ENCODE measurements at places on chromosomes 1 and 21.

DNA sequence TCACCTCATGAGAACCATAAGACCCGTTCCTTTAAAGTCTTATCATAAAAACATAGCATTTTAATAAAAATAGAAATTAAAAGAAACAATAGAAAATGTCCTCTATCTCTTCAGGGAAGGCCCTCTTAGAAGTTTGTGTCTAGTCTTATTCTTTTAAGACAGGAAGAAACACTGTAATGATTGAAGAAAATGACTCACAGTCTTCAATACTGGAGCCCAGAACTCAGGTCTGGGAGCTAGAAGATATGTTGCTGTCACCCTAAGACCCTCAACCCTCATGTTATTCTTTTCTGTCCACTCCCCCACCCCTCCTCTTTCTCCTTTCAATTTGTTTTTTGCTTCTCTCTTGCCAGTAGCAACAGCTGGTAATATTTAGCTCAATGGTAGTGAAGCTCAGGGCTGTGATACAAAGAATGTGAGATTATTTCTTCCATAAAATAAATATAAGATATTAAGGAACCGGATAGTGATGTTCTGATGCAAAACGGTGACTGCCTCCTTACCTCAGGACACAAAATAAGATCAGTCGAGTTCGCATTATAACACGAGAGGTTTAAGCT is 12.0 kb downstream of the DUSP10 start:
- no peak for DNase-seq

- DNase-seq, result no peak
Observed at GRCh38 chr1:68473060-68473459, 23.3 kb upstream of the RPE65 start.

GRCh38 chr1:90573736-90574135 is 143.4 kb downstream of the BARHL2 start:
- no peak for DNase-seq

GRCh38 chr1:161787355-161787754 is 21.2 kb downstream of the ATF6 start:
- DNase-seq, result no peak

GRCh38 chr21:45305836-45306235 is 18.1 kb upstream of the POFUT2 start:
- no peak for DNase-seq

DNA sequence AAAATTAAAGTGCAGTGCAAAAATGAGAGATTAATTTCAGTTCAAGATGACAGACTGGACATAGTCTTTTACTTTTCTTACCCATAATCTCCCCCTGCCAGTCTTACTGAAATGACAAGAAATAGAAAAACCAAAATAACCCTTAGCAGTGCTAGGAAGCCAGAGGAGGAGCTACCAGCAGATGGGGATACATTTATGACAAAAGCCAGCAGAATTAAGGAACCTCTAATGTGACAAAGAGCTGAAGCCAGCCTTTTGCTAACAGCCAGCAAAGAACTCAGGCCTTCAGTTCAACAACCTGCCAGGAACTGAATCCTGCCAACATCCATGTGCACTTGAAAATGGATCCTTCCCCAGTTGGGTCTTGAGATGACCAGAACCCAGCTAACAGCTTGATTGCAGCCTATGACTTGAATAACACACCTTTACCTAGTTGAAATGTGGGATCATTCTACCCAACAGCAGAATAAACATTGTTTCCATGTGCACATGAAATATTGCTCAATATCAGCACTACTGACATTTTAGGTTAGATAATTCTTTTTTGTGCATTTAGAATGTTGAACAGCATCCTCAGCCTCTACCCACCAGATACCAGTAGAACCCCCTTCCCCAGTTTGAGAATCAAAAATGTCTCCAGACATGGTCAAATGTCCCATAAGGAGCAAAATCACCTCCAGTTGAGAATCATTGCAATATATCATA is 7.9 kb upstream of the TRAF5 start:
- no peak for DNase-seq

GRCh38 chr1:179709841-179710329 is 33.2 kb upstream of the FAM163A start:
- DNase-seq, result peak; percentile 50

DNA sequence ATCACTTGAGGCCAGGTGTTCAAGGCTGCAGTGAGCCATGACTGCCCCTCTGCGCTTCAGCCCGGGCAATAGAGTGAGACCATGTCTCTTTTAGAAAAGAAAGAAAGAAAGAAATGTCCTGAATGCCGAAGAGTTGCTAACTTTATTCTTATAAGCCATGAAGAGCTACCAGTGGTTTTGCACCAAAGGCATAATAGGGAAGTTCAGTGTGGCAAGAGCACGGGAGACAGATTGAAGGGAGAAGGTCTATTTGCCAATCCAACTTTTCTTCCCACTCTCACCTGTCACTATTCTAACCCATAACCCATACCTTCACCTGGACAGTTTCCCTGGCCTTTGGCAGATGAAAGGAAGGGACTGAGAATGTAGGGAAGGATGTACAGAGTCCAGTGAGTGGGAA is 4.4 kb upstream of the PEA15 start:
- no peak for DNase-seq

DNA sequence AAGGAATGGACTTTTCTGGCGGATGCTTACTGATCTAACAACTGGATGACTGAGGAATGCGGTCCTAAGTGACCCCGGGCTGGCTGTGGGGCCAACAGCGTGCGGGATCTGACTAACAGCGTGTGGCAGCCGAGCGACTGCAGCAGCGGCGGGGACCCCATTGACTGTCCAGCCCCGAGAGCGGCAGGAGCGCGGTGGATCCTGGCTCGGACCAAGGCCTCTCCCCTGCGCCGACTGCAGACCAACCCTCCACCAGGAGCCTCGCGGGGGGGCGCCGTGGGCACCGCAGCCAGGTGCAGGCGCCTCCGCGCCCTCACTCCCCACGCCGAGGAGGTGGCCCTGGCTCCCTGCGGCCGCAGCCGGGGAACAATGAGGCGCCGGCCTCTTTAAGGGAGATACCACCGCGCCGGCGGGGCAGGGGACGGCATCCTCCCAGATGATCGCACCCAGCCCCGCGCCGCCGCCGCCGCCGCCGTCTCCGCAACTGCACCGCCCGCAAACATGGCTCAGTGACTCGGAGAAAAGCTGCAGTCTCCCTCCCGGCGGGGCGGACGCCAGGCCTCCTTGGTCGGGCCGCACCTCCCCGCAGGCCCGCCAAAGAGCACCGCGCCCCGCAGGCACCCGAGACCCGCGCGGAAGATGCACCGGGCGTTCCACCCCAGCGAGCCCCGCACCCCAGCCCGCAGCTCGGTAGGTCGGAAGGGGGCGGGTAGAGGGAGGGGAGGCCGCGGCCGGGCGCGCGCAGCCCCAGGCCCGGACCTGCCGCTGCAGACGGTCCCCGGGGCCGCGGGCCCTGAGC is 694 bp upstream of the PDIK1L start:
- peak; percentile 81 for DNase-seq

GRCh38 chr1:241632987-241633386 is 7.2 kb downstream of the CHML start:
- no peak for DNase-seq

DNA sequence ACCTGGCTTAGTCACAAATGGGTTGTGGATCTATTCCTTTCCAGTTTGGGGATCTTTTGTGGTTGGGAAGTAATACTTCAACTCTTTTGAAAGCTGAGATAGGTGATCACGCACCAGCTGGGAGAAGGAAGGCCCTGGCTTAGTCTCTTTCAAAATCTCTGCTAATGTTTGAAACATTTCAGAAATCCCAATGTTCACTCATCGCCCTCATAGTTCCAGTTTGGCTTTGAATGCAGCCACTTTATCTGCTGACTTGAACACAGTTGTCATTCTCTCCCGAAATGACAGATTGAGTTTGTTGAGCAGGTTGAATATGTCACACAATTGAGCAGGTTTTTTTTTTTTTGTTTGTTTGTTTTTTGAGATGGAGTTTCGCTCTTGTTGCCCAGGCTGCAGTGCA is 24.6 kb downstream of the RASAL2 start:
- no peak for DNase-seq

- no peak for DNase-seq
Observed at GRCh38 chr1:114386129-114387009, 124.6 kb downstream of the TRIM33 start.

GRCh38 chr1:187237542-187237941 is 408.8 kb downstream of the PLA2G4A start:
- no peak for DNase-seq

DNA sequence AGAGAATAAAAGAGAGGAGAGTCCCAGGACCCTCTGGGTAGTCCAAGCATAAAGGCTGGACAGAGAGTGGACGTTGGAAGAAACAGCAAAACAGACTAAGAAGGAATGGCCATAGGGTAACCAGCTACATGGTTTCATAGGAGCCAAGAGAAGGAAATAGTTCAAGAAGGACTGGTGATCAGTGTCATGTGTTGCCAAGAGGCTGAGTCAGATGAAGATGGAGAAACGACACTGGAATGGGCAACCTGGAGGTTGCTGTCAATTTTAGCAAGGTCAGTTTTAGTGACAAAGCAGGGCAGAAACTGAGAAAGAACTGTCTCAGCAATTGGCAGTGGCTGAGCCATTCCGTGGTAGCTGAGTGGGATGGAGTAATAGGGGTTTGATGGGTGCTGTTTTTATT is 41.4 kb downstream of the HMGB4 start:
- no peak for DNase-seq

DNA sequence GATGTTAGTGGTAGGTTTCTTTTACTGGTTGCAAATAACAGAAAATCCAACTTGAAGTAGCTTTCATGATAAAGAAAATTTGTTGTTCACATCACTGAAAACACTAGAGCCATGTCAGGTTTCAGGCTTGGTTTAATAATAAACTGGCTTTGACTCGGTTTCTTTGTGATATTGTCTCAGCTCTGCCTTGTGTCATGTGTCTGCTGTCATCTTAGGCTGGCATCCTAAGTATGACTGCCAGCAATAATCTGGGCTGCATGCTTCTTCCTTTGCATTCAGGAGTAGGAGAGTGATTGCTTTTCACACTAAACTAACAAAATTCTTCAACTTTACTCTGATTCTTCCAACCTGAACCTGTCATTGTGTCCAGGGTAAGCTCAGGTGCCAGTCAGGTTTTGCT is 474.0 kb upstream of the B3GALT2 start:
- DNase-seq, result no peak

DNA sequence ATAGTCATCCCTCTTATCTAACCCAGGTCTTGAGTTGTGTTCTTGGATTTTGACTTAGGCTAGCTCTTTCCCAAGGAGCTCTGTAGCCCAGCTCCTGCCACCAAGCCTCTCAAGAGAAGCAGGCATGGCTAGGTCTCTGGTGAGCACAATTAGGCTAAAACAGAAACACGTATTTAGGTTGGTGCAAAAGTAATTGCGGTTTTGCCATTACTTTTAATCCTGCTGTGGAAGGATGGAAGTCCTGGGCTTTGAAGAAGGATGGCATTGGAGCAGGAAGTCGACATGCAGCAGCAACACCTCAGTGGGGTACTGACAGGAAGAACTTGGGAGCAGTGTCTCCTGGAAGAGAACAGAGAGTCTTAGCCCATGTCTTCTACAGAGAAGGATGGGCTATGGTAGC is 80.0 kb upstream of the CCDC190 start:
- DNase-seq, result no peak

DNA sequence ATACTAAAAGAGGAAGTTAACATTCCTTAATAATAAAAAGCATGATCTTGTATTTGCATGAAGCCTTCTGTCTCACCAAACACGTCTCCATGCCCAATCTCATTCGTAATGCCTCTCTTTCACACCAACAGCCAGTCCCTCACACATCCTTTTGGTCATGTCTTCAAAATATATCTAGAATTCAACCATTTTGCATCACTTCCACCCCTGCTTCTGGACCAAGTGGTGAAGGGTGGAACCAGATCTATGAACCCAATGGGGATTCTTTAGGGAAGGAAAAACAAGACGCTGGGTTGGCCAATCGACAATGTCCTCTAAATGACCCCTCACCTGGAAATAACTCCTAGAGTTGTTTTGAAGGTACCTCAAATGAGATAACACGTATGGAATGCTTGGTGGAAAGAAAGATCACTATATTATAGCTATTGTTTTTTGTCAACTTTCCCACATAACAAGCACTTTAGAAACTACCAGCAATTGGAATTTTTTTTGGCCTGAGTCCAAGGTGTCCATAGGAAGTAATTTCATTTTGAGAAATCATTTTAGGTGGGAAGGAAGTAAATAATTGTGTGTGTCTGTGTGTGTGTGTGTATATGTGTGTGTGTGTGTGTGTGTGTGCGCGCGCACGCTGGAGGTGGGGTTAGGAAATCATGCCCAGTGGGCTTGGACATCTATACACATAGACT is at the start of gene KCNA10:
Gene KCNA10 (minus strand): TSS at position 51 of the 686 bp plus-strand sequence. CDS start 388 bp downstream, outside the sequence.
- no peak for DNase-seq

GRCh38 chr1:40803447-40803846 is 19.9 kb downstream of the KCNQ4 start:
- no peak for DNase-seq

DNA sequence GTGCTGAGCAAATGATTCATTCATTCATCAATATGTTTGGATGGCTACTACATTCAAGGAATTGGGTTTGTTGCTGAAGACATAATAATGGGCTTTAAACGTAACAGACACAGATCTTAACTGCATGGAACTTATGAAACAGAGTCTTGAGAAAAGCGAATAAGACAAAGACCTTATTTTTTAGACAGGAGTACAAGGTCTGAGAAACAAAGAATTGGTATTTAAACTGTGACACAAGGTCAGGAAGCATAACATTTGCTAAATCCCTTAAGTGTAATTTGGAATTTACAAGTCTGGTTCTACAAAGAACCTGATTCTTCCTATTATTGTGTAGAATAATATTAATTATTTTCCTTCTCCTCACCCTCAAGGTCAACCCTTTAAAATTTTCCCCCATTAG is 565.4 kb upstream of the RGS18 start:
- DNase-seq, result no peak

- no peak for DNase-seq
Observed at GRCh38 chr1:10768552-10768951, 27.9 kb downstream of the CASZ1 start.

- no peak for DNase-seq
Observed at GRCh38 chr1:24964811-24965570, 34.9 kb upstream of the RUNX3 start.

- DNase-seq, result no peak
Observed at GRCh38 chr1:60088620-60089155, 15.1 kb upstream of the C1orf87 start.

DNA sequence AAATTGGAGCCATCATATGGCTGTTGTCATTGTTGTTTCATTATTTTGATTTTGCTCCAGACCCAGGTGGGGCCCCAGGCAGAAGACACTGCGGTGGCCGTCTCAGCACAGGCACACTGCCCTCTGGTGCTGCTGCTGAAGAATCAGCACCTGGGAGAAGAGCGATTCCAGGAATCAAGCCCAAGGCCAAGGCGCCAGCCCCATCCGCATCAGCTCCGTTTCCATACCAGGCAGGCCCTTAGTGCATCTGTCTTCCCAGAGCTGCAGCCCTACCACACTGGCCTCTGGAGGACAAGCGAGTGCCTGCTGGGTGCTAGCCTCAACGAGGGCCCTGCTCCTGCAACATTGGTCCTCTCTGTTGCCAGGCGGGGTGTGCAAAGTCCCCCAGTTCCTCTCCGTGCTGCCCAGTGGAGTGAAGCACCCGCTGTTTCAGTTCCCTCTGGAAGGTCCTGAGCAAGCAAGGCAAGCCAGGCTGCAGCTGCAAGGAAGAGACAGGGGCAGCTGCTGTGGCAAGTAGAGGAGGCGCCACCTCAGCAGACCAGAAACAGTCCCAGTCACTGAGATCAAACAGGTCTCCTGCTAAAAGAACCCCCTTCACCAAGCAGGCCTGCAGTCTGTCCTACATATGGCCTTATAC is 5.2 kb downstream of the GRIK3 start:
- DNase-seq, result no peak

Data from NCI-H1092 (cell line).